Tibial nerve (tissue), 4 donors: ENCODE measurements at places on chromosomes 12 and 14. TPM values are rescaled to one million over a fixed set of nuclear protein-coding genes. Genes with fewer than 3 reads are reported as not detected.

TPPP2 gene
- not detected for total RNA-seq

KRT6A gene
- total RNA-seq: not detected

EPYC gene
- not detected for total RNA-seq

CIPC gene
- total RNA-seq: 38.1 TPM

TIGAR gene
- total RNA-seq: 2.0 TPM

DPPA3 gene
- total RNA-seq: not detected

PTPN6 gene
- 31.5 TPM for total RNA-seq

ETFBKMT gene
- 1.6 TPM for total RNA-seq

DAZAP2 gene
- total RNA-seq: 255 TPM

DNA sequence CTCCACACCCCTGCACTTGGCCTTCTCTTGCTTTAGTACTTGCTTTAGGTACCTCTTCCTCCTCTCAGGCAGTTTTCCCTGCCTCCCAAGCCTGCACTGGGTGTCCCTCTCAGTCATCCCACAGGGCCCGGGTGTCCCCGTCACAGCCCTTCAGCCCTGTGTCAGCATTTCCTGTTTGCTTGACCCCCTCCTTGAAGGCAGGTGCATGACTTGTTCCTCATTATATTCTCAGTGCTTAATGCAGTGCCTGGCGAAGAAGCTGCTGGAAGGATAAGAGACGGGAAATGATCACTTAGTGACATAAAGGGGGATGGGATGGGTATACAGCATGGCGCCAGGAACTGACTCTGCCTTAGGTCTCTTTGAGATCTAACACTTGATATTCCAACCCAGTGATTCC, 61.5 kb downstream of the IQSEC3 start:
- DNase-seq: peak; percentile 7

GRCh38 chr12:124019115-124019514, 46.1 kb downstream of the ZNF664 start:
- DNase-seq: no peak

GRCh38 chr12:111404362-111405148, 1.2 kb upstream of the SH2B3 start:
- DNase-seq: no peak

DNA sequence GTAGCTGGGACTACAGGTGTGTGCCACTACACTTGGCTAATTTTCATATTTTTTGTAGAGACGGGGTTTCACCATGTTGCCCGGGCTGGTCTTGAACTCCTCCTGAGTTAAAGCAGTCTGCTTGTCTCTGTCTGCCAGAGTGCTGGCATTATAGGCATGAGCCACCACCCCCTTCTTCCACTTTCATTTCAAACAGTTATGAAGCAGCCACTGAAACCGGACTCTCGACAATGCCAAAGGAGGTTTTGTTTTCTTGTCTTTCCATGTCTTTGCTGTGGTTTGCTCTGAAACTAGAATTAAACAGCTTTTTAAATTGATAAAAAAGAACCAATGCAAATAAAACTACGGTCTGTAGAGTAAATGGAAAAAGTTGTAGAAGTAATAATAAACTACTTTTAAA, 30.4 kb downstream of the RAP1B start:
- no peak for DNase-seq

DNA sequence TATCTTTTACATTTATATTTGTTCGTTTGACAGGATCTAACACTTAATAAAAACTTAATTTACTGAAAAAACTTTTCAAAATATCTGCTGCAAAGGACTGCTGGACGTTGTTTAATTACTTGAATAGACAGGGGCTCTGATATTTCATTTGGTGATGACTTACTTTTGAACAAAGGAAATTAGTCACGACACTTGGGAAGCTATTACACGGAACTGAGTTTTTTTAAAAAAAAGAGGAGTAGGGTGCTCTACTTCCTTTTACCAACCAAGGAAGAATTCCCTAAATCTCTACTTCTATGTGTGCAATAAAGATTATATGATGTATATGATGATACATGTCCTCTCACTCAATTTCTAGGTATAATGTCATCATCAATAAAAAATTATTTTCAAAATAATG, 4.7 kb downstream of the FGD6 start:
- no peak for DNase-seq

DNA sequence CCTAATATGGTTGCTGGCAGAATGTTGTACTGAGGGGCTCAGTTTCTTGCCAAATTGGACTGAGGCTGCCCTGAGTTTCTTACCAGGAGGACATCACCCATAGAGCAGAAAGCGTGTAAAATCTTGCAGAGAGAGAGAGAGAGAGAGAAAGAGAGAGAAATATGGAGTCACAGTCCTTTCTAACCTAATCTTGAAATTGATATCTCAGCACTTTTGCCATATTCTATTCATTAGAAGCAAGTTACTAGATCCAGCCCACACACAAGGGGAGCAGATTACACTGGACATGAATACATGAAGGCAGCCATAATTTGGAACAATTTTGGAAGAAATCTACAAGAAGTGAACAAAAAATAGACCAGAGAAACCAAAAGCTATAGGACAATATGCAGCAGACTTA, 4.1 kb upstream of the CD163L1 start:
- DNase-seq: no peak

- peak; percentile 53 for DNase-seq
These were observed 50.8 kb downstream of the NTN4 start for GRCh38 chr12:95739561-95740313.

DNA sequence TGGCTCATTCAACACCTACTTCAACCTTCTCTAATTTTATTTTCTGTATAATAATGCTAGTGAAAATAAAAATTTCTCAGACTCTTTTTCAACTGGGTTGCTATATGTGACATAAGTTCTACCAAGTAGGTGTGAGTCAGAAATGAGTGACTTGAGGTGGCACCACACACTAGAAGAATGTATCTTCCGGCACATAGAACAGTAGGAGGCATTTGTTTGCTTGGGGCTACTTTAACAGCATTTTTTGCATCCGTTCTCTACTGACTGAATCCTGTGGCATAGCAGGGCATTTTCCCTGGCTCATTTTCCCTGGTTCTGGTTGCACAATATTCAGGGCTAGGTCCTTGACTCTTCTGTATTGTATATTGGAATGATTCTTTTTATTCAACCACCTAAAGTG, 194.0 kb upstream of the SLC16A7 start:
- no peak for DNase-seq

DNA sequence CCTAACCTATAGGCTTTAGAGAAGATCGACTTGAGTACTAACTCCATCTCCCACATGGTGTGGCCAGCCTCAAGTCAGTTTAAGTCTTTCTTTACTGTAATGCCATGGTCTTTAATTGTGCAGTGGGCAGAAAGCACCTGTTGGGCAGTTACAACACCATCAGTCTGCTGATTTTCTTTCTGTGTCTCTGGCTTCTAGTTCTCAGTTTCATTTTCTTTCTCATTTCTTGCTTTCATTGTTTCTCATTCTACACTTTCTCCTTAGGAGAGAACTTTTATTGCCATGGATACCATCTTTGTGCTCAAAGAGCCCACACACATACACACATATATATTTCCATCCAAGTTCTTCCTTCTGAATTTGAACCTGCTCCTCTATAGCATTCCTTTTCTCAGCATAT, 96.1 kb upstream of the SLC16A7 start:
- DNase-seq: no peak

- DNase-seq: no peak
These were observed 147.7 kb downstream of the CALM1 start for GRCh38 chr14:90544566-90544965.

DNA sequence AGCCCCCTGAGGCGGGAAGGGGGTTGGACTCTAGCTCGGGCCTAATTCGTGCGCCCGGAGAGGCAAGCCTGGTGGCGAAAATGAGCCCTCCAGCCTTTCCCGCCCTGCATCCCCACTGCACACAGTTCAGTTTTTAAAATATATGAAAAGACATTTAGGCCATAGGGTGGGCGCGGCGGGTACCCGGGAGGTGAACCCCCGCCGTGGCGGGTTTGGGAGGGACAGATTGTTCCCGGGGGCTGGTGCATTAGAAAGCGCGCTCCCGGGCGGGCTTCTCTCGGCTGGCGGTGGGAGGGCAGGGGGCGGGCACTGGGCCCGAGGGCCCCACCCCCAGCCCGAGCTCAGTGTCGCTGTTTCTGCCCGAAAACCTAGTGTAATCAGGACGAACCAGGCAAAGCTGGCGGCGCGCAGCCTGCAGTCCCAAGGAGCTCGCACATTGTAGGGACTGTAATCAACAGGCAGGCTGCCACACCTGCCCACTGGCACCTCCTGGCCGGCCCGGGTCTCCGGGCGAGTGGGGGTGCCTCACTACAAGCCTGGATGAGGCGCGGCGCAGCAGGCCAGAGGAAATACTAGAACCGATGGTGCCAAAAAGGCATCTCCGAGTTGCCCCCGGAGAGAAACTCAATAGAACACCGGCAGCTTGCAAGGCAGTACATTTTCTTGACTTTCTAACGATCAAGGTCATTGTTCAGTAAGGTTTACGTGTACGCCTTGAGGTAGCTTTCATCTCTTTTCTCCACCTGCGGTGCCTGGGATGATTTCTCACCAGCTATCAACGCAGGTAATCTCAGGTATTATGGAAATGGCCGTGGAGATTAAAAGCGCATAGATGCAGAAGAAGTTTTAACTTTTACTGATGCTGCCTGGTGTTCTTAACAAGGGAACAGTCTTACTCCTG, 764 bp upstream of the SPTB start:
- no peak for DNase-seq

GRCh38 chr14:21106498-21107282, 5.8 kb downstream of the TMEM253 start:
- peak; percentile 88 for DNase-seq

DNA sequence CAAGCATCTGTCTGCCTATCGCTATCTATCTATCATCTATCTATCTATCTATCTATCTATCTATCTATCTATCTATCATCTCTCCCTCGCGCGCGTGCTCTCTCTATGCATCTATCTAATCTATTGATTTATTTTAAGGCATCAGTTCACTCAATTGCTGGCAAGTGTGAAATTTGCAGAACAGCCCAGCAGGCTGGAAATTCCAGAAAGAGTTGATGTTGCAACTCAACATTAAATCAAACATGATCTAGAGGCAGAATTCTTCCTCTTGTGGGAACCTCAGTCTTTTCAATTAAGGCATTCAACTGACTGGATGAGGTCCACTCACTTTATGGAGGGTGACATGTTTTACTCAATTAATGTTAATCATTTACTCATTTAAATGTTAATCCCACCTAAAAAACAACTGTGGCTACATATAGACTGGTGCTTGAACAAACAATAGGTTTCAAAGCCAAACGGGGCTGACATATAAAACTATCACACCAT, 1210.8 kb downstream of the GALC start:
- no peak for DNase-seq

DNA sequence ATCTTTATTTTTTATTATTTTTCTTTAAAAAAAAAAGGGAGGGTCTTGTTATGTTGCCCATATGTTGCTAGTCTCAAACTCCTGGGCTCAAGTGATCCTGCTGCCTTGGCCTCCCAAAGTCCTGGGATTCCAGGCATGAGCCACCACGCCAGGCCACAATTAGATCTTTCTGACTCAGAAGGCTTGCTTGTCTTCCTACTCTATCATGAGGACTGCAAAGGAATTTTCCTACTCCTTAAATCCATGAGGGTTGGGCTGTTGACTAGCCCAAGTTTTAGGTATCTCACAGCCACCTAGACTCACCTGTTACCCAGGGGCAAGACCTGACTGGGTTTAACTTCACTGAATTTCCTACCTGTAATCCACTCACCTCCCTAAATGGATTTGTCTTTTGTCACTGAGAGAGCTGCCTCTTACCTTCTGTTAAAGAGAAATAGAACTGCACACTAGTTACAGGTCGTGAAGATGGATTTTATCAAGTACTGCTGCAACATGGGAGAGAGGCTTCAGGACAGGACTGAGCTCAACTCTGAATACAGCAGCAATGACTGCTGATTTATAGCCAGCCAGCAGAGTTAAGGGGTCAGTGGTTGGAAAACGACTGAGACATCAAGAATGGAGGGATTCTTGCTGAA, 72.3 kb downstream of the B4GALNT3 start:
- no peak for DNase-seq

- DNase-seq: no peak
These were observed 157.5 kb downstream of the PLCZ1 start for GRCh38 chr12:18580291-18580690.

DNA sequence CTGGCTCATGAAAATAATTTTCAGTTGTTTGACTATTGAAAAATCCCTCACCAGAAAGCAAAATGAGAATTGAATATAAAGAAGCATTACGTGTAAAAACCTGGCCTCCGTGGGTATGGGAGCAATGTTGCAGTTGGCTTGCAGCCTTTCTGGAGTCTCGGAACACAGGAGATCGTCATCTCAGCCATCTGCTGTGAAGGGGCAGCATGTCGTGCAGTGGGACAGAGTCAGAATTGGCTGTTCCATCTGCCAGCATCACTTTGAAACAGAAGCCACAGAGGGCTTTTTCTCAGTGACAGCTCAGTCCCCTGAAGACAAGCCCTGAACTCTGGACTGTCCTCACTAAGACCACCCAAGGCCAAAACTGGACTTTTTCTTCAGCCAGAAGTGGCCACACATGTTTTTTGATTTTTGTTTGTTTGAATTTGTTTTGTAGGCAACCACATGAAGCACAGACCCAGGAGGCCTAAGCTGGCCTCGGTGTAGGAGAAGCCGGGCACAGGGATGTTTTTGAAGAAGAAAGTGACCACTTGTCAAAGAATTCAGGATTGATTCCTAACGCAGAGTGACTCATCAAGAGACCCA, 170.8 kb upstream of the DYRK2 start:
- DNase-seq: no peak

DNA sequence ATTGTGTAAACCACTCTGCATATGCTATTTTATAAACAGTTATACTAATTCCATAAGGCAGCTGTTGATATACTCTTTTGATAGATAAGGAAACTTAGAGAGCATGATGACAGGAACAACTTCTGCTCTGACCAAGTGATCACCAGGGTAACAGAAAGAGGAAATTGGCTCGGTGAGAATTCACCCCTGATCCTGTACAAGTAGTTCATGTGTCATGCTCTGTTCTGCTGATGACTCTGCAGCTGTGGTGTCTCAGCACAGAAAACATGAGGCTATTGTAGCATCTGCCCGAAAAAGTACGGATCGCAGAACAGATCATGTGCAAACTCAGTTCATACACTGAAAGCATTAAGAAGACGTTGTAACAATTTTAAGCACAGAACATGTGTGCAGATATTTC, 345.0 kb downstream of the LRIG3 start:
- no peak for DNase-seq

DNA sequence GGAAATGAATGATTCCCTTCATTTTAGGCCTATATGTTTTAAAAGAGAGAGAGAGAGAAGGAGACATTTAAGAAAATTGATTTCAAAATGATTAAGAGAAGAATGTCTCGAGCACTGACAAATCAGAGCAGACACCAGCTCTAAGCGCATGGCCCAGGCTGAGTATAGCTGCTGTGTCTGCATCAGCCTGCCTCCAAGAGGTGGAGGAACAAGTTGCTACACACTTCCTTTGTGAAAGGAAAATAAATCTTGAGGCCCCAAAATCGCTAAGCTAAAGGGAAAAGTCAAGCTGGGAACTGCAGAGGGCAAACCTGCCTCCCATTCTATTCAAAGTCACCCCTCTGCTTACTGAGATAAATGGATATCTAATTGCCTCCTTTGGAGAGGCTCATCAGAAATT, 728.7 kb upstream of the TMEM132C start:
- DNase-seq: no peak

DNA sequence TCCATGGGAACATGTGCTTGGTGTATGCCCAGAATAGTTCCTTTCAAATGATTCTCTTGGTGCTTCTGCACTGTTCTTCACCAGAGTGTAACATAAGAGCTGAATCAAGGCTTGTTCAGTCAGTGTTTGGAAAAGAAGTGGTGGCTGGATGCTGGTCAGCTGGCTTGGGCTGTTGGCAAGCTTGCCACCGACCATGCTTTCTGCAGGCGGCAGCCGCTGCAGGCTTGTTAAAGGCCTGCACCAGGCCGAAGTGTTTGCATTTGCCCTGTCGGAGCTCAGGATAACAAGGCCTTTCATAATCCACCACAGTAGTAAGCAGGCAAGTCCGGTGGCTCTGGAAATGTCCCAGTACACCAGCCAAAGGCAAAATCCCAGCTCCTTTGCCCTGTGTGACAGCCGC, 26.9 kb downstream of the DAAM1 start:
- DNase-seq: peak; percentile 54
